ENCODE measurements at places on chromosomes 1 and 21.

- no peak for DNase-seq
Measured at GRCh38 chr1:200653022-200653462, 16.7 kb downstream of the DDX59 start.

DNA sequence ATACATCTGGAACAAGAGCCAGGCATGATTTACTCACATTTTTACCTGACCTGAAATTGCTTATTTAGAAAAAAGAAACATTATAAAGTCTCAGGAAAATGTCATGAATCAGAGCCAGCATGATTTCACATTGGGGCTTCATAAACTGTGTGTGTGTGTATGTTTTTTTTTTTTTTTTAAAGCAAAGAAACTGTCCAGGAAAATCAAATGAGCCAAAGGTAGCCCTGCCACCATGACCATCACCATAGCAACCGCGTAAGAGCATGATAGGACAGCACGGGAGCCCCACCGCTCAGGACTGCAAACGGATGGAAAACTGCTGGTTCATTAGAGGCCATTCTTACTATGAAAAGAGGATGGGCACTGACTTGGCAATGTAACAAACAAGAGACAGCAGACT is 139.2 kb downstream of the NTMT2 start:
- DNase-seq, result no peak

- no peak for DNase-seq
Measured at GRCh38 chr21:14353231-14353630, 29.7 kb downstream of the HSPA13 start.

- no peak for DNase-seq
Measured at GRCh38 chr1:15283526-15283925, 36.5 kb downstream of the FHAD1 start.

- no peak for DNase-seq
Measured at GRCh38 chr1:42302034-42302433, 33.0 kb downstream of the FOXJ3 start.

- DNase-seq, result no peak
Measured at GRCh38 chr21:16573578-16573977, 843.8 kb downstream of the USP25 start.

DNA sequence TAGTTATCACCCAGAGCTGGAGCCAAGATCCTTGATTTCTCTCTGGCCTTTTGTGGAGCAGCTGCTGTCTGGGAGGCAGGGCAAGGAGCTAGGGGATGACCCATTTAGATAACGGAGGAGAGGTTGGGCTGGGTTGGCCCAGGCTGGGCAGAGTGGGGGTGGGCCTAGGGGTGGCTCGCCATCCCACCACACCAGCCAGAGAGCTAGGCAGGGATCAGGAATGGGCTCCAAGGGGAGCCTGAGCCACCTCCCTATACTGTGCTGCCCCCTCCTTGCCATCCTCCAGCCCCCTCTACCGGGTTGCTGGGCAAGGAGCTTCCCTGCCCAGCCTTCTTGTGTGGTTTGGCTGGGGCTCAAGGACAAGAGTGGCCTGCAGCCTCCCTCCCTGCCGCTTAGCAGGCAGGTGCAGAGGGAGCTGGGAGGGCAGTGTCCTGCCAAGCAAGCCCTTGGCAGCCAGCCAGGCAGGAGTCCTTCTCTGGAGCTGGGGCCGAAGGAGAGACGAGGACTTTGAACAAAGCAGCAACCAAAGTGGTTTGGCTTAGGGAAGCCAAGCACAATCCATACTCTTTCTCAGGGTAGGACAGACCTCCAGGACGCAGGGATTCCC is 4.1 kb downstream of the NUAK2 start:
- no peak for DNase-seq

DNA sequence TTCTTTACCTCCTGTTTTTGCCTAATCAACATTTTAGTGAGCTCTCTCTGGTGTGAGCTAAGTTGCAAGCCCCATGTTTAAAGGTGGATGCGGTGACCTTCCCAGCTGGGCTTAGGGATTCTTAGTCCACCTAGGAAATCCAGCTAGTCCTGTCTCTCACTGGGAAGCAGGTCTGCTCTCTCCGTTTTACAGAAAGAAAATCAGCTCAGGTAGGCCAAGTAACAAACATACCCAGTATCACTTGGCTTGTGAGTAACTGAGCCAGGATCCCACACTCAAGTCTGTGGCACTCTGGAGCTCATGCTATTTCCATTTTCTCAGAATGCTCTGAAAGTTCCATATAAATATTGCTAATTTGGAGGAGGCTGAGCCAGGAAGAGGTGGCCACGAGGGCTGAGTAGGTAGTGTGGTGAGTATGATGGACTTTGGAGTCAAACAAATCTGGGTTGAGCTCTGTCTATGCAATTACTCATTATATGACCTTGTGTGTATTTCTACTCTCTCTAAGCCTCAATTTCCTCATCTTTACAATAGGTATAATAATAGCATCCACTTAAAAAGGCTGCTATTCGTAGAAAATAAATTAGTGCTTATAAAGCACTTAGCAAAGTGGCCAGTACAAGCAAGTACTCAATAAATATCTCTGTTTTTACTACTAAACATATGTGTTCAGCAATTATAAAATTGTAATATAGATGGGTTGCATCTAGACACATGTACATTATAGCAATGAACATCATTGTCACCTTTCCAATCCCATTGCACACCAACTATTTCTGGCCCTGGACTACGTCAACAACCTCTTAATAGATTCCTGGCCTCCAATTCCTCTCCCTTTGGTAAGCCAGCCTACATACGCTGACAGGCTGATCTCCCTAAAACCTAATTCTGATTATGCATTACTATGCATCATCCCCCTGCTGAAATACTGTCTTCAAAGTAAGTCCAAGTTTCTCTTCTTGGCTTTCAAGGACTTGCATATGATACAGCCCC is 32.7 kb upstream of the DHCR24 start:
- no peak for DNase-seq

GRCh38 chr1:23578997-23579363 is 19.7 kb upstream of the ID3 start:
- no peak for DNase-seq

DNA sequence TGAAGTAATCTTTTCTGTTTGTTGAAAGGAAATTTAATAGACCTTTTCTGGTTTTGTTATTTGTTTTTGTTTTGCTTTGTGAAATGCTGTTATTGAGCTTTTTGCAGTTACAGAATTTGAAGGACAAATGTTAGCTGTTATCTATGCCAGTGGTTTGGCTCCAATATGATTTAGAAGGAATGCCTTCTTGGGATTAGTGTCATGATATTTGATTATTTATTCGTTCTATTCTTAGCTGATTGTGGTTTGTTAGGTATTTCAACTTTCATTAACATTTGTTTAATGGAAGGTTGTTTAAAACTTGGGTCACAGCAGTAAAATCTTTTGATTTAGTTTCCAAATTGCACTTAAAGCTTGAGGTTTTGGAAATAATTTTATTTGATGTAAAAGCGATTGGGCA is 33.5 kb downstream of the ADGRL2 start:
- DNase-seq, result no peak

DNA sequence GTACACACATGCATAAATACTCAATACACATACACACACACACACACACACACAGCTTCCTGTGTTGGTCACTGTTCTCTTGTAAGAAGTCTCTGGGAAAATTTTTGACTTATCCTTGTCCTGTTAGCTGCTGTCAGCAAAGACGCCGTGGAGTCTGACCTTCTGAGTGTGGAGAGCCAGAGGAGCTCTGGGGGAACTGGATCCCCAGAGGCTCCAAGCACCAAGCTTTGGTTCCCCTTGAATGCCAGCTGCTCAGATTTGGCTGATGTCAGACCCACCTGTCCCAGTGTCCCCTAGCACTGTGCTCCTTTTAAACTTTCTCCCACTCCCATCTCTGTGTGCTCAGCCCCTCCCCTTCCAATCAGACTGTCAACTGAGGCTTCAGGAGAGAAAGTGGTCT is 319.1 kb downstream of the CAMTA1 start:
- DNase-seq, result no peak

DNA sequence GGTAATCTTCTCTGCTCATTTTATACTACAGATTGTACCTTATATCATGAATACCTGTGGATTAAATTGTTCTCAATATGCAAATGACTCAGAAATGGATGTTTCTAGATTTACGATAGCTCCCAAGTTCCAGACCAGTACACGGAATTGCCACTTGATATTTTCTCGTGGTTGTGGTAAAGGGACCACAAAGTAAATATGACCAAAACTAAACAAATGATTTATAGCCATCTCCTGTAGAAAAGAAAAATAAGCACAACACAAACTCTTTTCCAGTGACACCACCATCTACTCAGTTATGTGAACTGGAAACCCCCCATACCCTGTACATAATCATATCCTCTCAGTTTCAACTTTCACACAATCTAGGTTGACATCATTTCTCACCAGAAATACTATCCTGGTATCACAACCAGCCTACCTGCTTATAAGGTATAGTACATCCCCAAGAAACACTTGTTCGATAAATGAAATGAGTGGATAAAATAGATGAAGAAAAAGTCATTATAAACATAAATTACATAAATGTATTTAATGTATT is 172.3 kb downstream of the ADGRL4 start:
- DNase-seq, result no peak

- DNase-seq, result no peak
Measured at GRCh38 chr21:42102991-42103390, 31.9 kb downstream of the UMODL1 start.

DNA sequence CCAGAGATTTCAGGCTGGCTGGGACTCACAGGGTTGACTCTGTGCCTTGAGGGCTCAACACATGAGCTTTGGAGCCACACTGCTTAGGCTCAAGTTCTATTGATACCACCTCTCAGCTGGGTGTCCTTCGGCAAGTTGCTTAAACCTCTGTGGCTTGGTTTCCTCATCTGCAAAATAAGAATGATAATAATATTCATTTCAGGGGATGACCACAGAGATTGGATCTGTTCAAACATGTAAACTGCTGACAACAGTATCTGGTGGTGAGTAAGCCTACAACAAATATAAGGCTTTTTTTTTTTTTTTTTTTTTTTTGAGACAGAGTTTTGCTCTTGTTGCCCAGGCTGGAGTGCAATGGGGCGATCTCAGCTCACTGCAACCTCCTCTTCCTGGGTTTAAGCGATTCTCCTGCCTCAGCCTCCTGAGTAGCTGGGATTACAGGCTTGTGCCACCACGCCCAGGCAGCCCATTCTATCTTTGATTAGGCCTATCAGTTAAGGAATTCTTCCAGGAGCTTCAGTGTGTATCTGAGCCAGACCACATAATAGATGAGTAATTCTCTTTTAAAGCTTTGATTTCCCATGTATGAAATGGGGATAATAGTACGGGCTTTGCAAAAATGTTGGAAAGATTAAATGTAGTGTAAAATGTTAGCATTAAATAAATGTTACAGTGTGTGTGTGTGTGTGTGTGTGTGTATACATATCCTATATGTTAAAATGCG is 437.6 kb downstream of the PRDM2 start:
- DNase-seq, result no peak
